NCI-H82 (cell line): ENCODE measurements at places on chromosomes 6 and 20.

DNA sequence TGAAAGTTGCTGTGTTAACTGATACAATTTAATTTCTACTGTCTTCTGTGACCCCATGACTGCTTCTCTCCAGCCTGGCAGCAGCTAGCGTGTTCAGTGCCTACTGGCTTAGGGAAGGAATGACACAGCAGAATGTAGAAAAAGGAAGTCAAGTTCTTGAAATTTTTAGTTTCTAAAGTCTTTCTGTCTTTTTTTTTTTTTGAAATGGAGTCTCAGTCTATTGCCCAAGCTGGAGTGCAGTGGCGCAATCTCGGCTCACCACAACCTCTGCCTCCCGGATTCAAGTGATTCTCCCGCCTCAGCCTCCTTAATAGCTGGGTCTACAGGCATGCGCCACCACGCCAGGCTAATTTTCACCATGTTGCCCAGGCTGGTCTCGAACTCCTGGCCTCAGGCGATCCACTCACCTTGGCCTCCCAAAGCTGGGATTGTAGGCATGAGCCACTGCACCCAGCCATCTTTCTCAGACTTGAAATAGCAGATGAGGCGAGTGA is 39.3 kb downstream of the PCNA start:
- no peak for DNase-seq

DNA sequence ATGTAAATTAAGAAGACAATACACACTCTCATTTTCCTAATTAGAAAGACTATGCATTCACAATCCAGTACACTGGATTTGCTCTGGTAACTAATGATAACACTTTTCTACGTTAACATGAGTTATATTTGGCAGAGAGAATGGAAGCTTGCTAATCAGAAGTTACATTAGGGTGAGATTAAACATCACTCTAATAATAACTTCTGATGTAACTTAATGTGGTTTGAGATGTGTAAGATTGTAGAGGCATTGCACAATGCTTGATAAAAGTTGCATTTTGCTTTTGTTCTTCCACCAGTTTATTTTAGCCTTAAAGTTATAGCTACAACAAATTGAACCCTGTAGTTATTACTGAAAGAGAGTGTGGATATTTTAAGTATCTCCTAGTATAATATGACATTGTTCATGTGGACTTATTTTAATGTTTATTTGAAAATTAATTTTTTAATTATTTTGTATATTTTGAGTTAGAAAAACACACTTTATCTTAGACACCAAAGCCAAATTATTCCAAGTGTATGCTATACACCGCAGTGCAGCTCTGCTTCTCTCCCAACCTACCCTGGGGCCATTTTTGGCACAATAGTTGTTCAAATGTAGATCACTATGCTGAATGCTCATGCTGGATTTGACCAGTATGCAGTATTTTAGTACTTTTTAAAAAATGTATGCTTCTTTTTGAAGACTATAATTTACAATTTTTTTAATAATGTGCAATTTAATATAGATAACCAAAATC is 143.2 kb downstream of the SLC16A10 start:
- no peak for DNase-seq

DNA sequence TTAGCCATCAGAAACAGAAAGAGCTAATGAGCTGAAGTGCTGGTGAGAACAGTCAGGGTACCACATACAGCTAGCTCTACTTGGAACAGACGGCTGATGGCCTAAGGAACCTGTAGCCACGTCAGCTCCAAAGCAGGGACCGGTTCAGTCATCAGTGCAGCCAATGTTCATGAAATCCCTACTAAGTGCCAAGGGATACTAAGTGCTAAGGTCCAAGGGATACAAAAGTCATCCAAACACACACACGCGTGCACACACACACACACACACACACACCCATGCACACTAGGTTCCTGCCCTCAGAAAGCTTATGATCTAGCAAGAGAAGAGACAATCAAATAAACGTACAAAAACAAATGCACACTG is 53.6 kb downstream of the MAP3K5 start:
- DNase-seq: no peak

GRCh38 chr6:119308991-119309657 is 40.4 kb downstream of the MAN1A1 start:
- no peak for DNase-seq

DNA sequence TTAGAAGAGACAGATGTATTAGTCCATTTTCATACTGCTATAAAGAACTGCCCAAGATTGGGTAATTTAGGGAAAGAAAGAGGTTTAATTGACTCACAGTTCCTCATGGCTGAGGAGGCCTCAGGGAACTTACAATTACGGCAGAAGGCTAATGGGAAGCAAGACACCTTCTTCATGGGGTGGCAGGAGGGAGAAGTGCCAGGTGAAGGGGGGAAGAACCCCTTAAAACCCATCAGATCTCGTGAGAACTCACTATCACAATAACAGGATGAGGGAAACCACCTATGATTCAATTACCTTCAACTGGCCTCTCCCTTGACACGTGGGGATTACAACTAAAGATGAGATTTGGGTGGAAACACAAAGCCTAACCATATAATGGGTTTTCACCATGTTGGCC is 28.9 kb upstream of the PNRC1 start:
- DNase-seq: no peak

DNA sequence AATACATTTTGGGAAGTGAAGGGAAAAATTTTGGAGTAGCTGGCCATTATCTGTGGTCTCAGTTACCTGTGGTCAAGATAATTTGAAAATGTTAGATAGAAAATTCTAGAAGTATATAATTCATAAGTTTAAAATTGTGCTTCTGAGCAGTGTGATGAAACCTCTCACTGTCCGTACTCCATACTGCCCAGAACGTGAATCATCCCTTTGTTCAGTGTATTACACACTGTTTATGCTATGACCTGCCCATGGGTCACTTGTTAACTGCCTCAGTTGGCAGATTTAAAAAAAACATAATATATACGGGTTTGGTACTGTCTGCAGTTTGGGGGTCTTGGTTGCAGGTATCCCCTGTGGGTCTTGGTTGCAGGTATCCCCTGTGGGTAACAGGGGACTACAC is 4.1 kb upstream of the CALHM5 start:
- DNase-seq: no peak

DNA sequence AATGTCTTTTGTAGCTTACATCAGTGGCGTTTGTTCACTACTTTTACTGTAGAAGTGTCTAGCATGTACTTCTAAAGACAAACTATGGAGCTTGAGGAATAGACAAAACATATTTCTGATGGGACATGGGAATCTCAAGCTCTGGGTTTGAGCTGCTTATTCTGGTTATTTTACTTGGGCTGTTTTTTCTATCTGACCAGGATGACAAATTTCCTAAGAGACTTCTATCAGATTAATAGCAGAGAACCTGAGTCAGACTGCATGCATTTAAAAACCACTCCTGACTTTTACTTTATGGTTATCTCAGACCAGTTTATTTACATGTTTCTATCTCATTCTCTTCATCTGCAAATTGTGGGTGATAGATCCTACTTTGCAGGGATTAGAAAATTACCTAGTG is 1282.3 kb upstream of the GJE1 start:
- DNase-seq: no peak

DNA sequence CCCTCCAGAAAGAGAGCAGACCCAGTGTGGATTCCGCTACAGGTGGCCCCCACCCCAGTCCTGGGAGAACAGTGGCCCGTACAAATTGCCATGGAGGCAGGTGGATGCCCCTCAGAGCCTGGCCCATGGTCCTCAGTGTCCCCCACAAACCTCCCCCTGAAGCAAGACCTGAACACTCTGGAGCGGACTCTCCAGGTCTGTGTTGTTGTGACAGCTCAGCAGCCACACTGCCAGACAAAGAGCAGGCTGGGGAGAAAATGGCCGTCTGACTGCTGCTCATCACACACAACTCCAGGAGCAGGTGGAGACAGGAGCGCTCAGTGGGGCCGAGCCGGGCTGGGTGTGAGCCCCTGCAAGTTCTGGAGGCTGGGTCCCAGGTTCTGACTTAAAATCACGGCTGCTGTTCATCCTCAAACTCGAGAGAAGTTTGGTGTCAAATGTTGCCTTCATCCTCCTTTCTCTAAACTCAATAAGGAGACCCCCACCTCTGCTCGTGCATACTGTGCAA is 241.8 kb downstream of the CDH4 start:
- no peak for DNase-seq

- no peak for DNase-seq
Measured at GRCh38 chr20:49701241-49701790, 12.4 kb downstream of the B4GALT5 start.

DNA sequence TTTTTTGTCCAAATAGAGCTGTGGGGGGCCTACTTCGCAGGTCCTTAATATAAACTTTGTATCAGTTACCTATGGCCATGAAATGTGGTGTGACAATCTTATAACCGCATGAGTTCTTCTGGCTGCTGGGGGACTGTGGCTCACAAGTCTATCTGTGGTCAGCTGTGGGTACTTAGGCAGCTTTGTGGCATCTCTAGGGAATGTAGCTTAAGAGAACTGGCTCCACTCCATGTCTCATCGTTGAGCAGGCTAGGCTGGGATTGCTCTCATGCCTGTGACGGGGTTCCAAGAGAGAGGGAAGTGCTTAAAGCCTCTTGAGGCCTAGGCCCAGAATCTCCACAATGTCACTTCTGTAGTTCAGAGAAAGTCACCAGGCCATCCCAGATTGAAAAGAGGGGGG is 140.5 kb downstream of the BTBD3 start:
- peak; percentile 26 for DNase-seq

DNA sequence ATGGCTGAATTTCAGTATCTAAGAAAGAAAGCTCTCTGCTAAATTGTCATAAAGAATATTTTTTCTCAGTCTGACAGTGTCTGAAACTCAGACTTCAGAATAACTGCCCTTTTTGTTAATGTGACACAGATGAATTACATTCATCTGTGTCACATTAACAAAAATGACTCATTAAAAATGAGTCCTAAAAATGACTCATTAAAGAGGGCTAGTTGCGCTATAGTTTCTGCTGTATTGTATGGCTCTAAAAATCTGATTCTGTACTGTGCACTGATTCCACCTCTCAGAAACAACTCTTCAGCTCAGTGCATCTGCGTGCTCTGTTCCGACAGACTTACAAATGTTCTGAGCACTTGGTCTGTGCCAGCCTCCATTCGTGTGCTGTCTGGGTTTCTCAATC is 15.0 kb downstream of the RNF114 start:
- DNase-seq: no peak

GRCh38 chr20:1121429-1121828 is 3.0 kb downstream of the PSMF1 start:
- DNase-seq: no peak

DNA sequence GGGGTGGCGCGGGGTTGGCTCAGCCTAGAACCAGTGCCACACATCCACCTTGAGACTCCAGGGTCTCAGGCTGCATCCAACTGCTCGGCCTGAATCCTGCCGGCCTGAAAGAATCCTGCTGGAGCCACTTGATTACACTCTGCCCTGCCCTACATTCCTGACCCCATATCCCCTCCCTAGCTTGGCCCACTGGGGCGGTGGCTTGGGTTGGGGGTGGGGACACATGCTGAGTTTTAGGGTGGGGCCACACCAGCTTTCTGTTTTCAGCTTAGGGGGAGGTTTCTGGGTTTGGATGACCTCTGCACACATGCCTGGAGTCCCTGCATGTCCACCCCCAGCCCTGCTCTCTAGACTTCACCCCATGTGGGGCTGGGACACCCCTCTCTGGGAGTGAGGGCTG is 6.8 kb downstream of the ITPR3 start:
- no peak for DNase-seq

GRCh38 chr6:151698931-151699700 is 108.4 kb upstream of the ESR1 start:
- DNase-seq: no peak

DNA sequence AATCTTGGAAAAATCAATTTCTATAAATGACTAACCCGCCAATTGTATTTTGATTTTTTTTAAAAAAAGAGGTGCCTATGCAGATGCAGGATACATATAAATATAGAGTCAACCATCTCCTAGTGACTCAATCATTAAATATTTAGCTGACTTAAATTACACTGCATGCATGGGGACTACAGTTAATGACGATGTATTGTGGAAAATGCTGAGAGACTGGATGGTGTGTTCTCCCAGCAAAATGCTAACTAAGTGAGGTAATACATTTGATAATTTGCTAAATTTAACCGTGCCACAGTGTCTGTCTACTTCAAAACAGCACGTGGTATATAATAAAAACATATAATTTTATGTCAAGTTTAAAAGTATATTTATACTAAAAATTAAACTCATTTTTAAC is 341.6 kb downstream of the PRKN start:
- DNase-seq: no peak

GRCh38 chr20:61935926-61936700 is 129.6 kb downstream of the TAF4 start:
- no peak for DNase-seq

- peak; percentile 96 for DNase-seq
Measured at GRCh38 chr20:50957798-50958614, at the start of gene DPM1. Gene DPM1, minus strand, starts transcription at chr20:50958532. Its CDS starts 9 bp downstream, at chr20:50958523.

DNA sequence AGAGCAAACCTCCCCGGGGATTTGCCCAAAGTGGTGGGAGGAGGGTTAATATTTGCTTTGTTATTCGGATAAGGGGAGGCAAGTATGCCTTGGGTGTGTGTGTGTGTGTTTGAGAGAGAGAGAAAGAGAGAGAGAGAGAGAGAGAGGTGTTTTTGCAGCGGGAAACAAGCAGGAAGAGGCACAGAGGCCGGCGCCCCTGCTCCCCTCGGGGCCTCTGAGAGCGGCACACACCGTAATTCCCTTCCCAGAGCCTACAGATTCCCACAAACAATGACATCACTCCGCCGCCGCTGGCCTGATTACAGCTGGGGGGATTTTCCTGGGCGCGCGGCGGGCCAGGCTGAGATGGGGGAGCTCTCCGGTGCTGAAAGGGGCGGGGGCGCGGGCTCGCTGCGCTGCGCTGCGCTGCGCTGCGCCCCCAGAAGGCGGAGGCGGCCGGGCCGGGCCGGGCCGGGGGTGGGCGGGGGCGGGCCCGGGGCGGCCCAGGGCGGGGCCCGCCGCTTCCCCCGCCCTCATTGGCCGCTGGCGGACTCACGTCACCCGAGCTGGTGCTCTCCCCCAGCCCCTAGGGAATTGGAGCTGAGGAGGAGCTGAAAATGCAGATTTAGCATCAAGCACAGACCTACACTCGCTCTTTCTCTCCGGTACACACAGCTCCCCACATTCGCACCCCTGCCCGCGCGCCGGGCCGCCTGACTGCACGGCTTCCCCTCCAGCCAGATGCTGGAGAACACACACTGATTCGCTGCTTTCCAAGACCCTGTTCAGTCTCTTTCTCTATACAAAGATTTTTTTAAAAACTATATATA is at the start of gene PCSK2:
Gene PCSK2 (plus strand): TSS at position 631 of the 809 bp plus-strand sequence. CDS start 266 bp downstream, outside the sequence.
- DNase-seq: peak; percentile 99

GRCh38 chr6:169045486-169045885 is 208.2 kb downstream of the THBS2 start:
- DNase-seq: no peak

- no peak for DNase-seq
Measured at GRCh38 chr6:13811627-13812358, 2.6 kb downstream of the MCUR1 start.

GRCh38 chr6:111766201-111766857 is 106.9 kb downstream of the FYN start:
- no peak for DNase-seq
